ENCODE measurements at places on chromosomes 11 and 22. TPM values are rescaled to one million over a fixed set of nuclear protein-coding genes. Genes with fewer than 3 reads are reported as not detected.

DNA sequence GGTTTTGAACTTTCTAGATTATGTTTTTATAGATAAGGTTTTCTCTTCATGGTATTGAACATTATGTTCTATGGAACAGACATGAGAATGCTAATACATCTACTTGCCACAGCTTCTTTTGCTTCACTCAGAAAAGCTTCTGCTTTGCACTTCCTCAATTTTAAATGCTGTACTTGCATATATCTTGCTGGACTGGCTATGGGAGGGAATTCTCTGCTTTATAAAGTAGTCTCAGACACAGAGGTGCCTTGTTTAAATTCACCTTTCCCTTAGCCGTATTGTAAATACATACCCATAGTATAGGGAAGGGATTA, 173.9 kb downstream of the DDX10 start:
- peaks cover 13% of the 10 kb centered on the region for H3K36me3 ChIP-seq
- H3K27ac ChIP-seq, result no peak overlapping the region
- H3K27me3 ChIP-seq, result no peaks in the 10 kb centered on the region
- no peak overlapping the region for H3K4me3 ChIP-seq
- H3K4me1 ChIP-seq, result peaks cover 16% of the 10 kb centered on the region

- DNase-seq, result no peak
- no peaks in the 10 kb centered on the region for H3K4me1 ChIP-seq
- no peak overlapping the region for H3K4me3 ChIP-seq
- peaks cover 19% of the 10 kb centered on the region for H3K27me3 ChIP-seq
- peaks cover 2% of the 10 kb centered on the region for H3K36me3 ChIP-seq
Measured at GRCh38 chr22:20386972-20387371, 7.0 kb upstream of the ZNF74 start.

GRCh38 chr11:10891151-10891720, 33.4 kb upstream of the ZBED5 start:
- H3K4me1 ChIP-seq, result no peaks in the 10 kb centered on the region
- H3K27ac ChIP-seq, result no peak overlapping the region
- no peak for DNase-seq
- H3K4me3 ChIP-seq, result no peak overlapping the region

DNA sequence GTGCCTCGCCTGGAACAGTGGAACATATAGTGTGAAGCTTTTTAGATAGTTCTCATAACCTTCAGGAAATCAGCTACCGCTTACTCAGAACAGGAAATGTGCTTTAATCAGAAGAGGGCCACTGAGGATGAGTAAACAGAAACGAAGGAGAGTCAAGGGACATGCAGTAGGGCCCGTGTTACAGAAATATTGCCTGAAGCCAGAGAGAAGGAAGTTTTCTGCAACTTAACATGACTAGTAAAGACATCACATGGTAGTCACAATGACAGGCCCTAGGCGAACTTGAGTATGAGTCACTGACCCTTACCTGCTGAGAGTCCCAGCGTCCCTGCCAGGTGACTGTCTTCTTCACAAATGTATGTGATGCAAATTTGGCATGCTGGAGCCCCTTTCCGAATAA, 39.4 kb downstream of the CARD18 start:
- H3K4me1 ChIP-seq, result peaks cover 39% of the 10 kb centered on the region
- no peaks in the 10 kb centered on the region for H3K27me3 ChIP-seq
- peaks cover 42% of the 10 kb centered on the region for H3K36me3 ChIP-seq
- peak; percentile 42 for DNase-seq
- H3K4me3 ChIP-seq, result peak overlapping the region; percentile 87
- H3K27ac ChIP-seq, result peak overlapping the region; percentile 92

- no peak for DNase-seq
- H3K27me3 ChIP-seq, result peaks cover 7% of the 10 kb centered on the region
- H3K27ac ChIP-seq, result peak overlapping the region; percentile 78
Measured at GRCh38 chr22:28395920-28396753, 283.5 kb downstream of the TTC28 start.

DNA sequence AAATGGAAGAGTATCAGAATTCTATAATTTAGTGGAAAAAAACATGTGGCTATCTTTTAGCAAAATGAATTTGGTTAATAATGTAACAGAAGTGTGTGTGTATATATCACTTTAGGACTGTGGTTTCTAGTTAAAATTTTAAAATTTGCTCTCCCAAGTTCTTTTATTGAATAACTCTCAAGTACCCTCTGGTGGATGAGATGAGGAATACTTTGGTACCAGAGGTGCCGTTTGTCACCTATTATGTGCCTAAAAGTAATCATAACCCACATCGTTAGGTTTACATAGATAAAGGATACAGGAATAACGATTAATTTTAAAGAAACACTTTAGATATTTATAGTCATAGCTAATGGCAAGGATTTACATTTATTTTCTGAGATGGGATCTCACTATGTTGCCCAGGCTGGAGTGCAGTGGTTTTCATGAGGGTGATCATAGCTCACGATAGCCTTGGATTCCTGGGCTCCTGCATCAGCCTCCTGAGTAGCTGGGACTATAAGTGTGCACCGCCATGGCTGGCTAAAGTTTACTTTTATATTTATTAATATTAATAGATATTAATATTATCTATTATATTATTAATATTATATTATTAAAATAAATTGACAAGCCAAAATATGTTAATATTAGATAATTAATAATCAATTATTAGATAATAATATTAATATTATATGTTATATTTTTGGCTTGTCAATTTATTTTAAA, 66.7 kb upstream of the CAPRIN1 start:
- H3K4me1 ChIP-seq, result no peaks in the 10 kb centered on the region
- H3K27ac ChIP-seq, result no peak overlapping the region
- H3K4me3 ChIP-seq, result no peak overlapping the region
- DNase-seq, result no peak
- no peaks in the 10 kb centered on the region for H3K36me3 ChIP-seq

GRCh38 chr11:127044535-127044934, 44.0 kb upstream of the KIRREL3 start:
- no peaks in the 10 kb centered on the region for H3K4me1 ChIP-seq
- H3K27me3 ChIP-seq, result no peaks in the 10 kb centered on the region
- no peak overlapping the region for H3K27ac ChIP-seq
- no peak for DNase-seq

- H3K27ac ChIP-seq, result no peak overlapping the region
- no peak for DNase-seq
- H3K36me3 ChIP-seq, result peaks cover 7% of the 10 kb centered on the region
- H3K4me3 ChIP-seq, result no peak overlapping the region
Measured at GRCh38 chr11:2663915-2664314, 35.9 kb downstream of the KCNQ1OT1 start.

GRCh38 chr22:49853981-49854831, 562 bp downstream of the ZBED4 start:
- H3K4me1 ChIP-seq, result peaks cover 53% of the 10 kb centered on the region
- H3K27me3 ChIP-seq, result peaks cover 18% of the 10 kb centered on the region
- DNase-seq, result peak; percentile 62
- H3K27ac ChIP-seq, result peak overlapping the region; percentile 93
- H3K36me3 ChIP-seq, result peaks cover 6% of the 10 kb centered on the region

DNA sequence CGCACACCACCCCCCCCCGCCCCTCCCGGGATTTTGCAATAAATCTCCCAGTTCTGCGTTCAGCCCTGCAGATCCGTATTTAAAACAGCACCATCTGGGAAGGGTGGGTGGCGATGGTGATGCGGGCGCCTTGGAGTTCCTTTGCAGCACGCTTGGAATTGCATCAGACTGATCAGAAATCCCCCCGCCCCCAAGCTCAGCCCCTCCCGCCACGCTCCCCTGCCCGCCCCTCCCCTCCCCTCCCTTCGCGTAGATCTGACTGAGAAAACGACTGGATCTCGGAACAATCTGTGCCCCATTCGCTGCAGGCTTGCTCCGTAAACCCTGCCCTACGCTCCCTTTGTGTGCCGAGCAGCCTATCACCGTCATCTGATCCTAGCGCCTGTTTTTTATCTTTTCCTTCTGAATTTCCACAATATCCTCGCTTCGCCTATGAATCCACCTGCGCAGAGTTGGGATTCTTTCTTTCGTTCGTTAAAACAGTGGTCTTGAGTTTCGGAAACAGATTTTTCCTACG, 18.1 kb upstream of the BDNF start:
- DNase-seq, result no peak
- H3K4me3 ChIP-seq, result no peak overlapping the region
- peaks cover 6% of the 10 kb centered on the region for H3K4me1 ChIP-seq
- peaks cover 5% of the 10 kb centered on the region for H3K36me3 ChIP-seq
- peaks cover 59% of the 10 kb centered on the region for H3K27me3 ChIP-seq

GRCh38 chr22:49658902-49659280, 168.8 kb downstream of the BRD1 start:
- H3K27ac ChIP-seq, result no peak overlapping the region
- no peak for DNase-seq
- peaks cover 25% of the 10 kb centered on the region for H3K4me1 ChIP-seq

DNA sequence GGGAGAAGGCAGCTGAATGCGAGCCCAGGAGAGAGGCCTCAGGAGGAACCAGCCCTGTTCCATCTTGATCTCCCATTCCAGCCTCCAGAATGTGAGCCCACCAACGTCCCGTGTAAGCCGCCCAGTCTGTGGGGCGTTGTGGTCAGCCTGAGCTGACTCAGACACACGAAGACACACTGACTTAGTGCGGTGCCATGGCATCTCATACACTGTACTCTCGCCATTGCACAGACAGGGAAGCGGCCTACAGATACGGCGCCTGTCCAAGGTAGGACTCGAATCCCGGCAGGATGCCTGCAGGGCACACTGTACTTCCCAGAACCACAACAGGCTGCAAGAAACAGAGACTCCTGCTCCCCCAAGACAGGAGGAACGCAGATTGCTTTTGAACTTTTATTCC, 179.6 kb downstream of the CTTN start:
- no peaks in the 10 kb centered on the region for H3K36me3 ChIP-seq
- H3K4me3 ChIP-seq, result no peak overlapping the region
- no peaks in the 10 kb centered on the region for H3K4me1 ChIP-seq
- no peak for DNase-seq

- no peaks in the 10 kb centered on the region for H3K27me3 ChIP-seq
- H3K4me1 ChIP-seq, result peaks cover 37% of the 10 kb centered on the region
- H3K27ac ChIP-seq, result no peak overlapping the region
- H3K4me3 ChIP-seq, result no peak overlapping the region
- no peaks in the 10 kb centered on the region for H3K36me3 ChIP-seq
Measured at GRCh38 chr22:17239156-17239701, 20.0 kb upstream of the ADA2 start.

- peaks cover 13% of the 10 kb centered on the region for H3K27me3 ChIP-seq
- no peaks in the 10 kb centered on the region for H3K4me1 ChIP-seq
- no peak overlapping the region for H3K27ac ChIP-seq
- H3K36me3 ChIP-seq, result no peaks in the 10 kb centered on the region
- no peak overlapping the region for H3K4me3 ChIP-seq
Measured at GRCh38 chr11:116314006-116314405, 458.8 kb downstream of the BUD13 start.

DNA sequence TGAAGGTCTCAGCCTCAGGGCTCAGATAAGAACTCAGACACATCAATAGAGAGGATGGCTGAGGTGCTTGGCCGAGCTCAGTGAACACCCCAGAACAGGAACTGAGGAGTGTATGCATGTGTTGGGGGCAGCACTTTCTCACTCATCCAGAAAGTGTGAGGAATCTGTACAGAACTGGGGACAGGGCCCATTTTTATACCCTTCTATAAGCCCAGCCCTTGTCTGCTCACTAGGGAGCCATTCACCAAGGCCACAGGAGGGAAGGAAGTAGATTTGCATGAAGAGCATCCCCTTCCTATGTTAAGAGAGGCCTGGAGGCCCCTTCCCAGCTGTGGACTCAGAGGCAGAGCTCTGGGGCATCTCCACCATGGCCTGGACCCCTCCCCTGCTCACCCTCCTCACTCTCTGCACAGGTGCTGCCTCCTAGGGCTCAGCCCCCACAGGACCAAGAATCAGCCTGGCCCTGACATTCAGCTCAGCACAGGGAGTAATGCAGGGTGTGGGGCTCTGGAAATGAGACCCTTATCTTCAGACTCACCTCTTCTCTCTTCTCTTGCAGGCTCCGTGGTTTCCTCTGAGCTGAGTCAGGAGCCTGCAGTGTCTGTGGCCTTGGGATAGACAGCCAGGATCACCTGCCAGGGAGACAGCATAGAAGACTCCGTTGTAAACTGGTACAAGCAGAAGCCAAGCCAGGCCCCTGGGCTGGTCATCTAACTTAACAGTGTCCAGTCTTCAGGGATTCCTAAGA, 39.9 kb upstream of the GGTLC2 start:
- H3K36me3 ChIP-seq, result no peaks in the 10 kb centered on the region
- DNase-seq, result no peak
- no peak overlapping the region for H3K4me3 ChIP-seq

DNA sequence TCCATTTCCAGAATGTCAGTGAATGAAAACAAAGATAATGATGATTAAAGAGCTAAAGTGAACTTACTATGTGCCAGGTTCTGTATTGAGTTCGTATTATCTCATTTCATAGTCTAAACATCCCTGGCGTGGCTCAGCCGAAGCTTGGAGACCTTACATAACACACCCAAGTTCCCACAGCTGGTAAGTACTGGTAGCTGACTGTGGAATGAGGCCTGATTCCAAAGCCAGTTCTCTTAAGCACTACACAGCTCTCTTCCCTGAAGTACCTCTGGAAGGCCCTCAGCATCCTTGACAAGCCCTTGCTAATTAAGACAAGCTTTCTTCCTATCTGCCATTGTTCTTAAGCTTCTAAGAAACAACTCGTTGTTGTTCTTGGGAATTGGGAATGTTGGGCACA, 28.6 kb upstream of the NCAM1 start:
- peaks cover 26% of the 10 kb centered on the region for H3K27me3 ChIP-seq
- H3K36me3 ChIP-seq, result no peaks in the 10 kb centered on the region
- no peak overlapping the region for H3K27ac ChIP-seq
- DNase-seq, result no peak

DNA sequence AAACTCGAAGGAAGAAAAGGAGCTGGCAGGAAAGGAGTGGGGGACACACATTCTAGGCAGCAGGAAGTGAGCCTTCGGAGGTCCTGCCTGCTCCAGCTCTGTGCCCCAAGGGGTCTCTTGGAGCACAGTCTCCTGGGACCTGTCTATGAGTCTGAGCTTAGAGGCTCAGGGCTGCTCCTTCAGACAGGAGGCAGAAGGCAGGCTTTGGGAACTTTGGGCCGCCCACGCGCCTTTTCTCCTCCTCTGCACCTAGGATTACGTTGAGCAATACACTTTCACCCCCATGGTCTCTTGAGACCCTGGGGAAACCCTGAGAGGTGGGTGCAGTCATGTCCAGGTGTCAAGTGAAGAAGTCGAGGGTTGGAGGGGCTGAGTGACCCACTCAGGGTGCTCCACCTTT, 965 bp downstream of the TCN2 start:
- no peaks in the 10 kb centered on the region for H3K27me3 ChIP-seq
- H3K4me1 ChIP-seq, result peaks cover 35% of the 10 kb centered on the region
- no peak overlapping the region for H3K4me3 ChIP-seq
- DNase-seq, result no peak
- H3K27ac ChIP-seq, result no peak overlapping the region

- H3K4me1 ChIP-seq, result peaks cover 21% of the 10 kb centered on the region
- H3K4me3 ChIP-seq, result no peak overlapping the region
- no peaks in the 10 kb centered on the region for H3K27me3 ChIP-seq
- H3K36me3 ChIP-seq, result peaks cover 2% of the 10 kb centered on the region
- DNase-seq, result no peak
Measured at GRCh38 chr22:49915610-49916009, 2.6 kb downstream of the ALG12 start.

GRCh38 chr11:45655347-45655756, 10.1 kb downstream of the CHST1 start:
- DNase-seq, result peak; percentile 66
- H3K27me3 ChIP-seq, result peaks cover 35% of the 10 kb centered on the region
- H3K4me3 ChIP-seq, result no peak overlapping the region
- no peak overlapping the region for H3K27ac ChIP-seq
- peaks cover 7% of the 10 kb centered on the region for H3K4me1 ChIP-seq

PARVA gene
- not detected for total RNA-seq

GRIA4 gene
- total RNA-seq, result not detected

MCAT gene
- 13.2 TPM for total RNA-seq

MTMR2 gene
- 24.3 TPM for total RNA-seq

RIMBP3B gene
- 0.05 TPM for total RNA-seq

OR8G1 gene
- not detected for total RNA-seq

SERHL2 gene
- 3.5 TPM for total RNA-seq

PRR14L gene
- 62.2 TPM for total RNA-seq

GP1BB gene
- total RNA-seq, result not detected

DRD2 gene
- total RNA-seq, result 0.52 TPM

SLC35C1 gene
- 15.2 TPM for total RNA-seq

OR52M1 gene
- total RNA-seq, result not detected
